ENCODE measurements at places on chromosomes 3 and 15.

GRCh38 chr15:70036585-70037291, 61.0 kb downstream of the TLE3 start:
- DNase-seq, result no peak

GRCh38 chr15:83380059-83380458, 67.1 kb upstream of the SH3GL3 start:
- peak; percentile 62 for DNase-seq

DNA sequence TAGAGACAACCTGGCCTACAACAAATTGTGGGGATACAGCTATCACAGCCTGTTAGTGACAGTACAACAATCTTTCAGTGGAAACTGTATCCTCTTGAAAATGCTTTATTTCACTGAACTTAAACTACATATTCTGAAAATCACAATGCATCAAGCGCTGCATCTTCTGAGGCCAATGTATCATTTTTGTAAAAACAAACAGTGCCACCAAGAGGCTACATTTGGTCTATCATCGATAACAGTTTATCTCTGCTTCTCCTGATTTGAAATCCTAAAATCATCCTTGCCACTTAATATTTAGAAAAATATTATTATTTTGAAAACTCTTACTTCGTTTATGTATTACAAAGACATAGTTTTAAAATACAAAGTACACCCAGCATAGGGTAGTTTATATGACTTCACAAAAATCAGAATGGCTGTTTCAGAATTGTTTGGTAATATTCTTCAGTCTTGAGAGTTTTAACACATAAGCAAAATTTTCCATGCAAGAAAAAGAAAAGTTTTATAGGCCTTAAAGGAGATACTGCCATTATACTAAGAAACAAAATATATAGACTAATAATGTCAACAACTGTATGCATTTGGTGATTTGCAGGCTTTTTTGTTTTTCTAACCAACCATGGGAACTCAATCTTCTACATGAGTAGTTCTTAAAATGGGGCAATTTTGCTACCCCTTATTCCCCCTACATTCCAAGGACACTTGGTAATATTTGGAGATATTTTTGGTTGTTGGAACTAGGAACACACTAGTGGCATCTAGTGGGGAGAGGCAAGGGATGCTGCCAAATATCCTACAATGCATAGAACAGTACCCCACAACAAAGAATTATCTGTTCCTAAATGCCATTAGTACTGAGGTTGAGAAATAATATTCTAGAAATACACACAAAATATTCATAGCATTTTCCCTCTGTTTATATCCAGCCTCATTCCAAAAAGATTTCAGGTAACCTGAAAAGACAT, 42.3 kb downstream of the WDR72 start:
- DNase-seq, result no peak

GRCh38 chr3:13282358-13282985, 137.7 kb downstream of the NUP210 start:
- DNase-seq, result no peak

Data from urothelium cell line (cell line).